ENCODE measurements at places on chromosomes 13 and 19. TPM values are rescaled to one million over a fixed set of nuclear protein-coding genes. Genes with fewer than 3 reads are reported as not detected.
A peak's percentile ranks its signal among the peaks of the same experiment; 100 is the strongest.

DNA sequence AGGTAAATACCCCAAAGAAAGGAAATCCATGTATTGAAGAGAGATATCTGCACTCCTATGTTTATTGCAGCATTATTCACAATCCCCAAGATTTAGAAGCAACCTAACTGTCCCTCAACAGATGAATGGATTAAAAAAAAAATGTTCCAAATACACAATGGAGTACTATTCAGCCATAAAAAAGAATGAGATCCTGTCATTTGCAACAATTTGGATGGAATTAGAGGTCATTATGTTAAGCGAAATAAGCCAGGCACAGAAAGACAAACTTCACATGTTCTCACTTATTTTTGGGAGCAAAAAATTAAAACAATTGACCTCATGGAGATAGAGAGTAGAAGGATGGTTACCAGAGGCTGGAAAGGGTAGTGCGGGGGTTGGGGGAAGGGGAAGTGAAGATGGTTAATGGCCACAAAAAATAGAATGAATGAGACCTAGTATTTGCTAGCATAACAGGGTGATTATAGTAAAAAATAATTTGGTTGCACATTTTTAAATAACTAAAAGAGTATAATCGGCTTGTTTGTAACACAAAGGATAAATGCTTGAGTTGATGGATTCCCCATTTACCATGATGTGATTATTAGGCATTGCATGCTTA, 9.7 kb upstream of the ZNF709 start:
- no peaks in the 10 kb centered on the region for H3K27me3 ChIP-seq
- H3K4me1 ChIP-seq = peaks cover 4% of the 10 kb centered on the region
- no peak overlapping the region for H3K27ac ChIP-seq
- no peak for DNase-seq

GRCh38 chr13:42847891-42848663, 66.7 kb downstream of the FAM216B start:
- peaks cover 11% of the 10 kb centered on the region for H3K27me3 ChIP-seq
- no peaks in the 10 kb centered on the region for H3K36me3 ChIP-seq
- no peak overlapping the region for H3K27ac ChIP-seq
- DNase-seq = no peak
- H3K4me3 ChIP-seq = no peak overlapping the region

GRCh38 chr13:101942038-101942437, 459.8 kb downstream of the FGF14 start:
- no peak overlapping the region for H3K4me3 ChIP-seq
- peaks cover 3% of the 10 kb centered on the region for H3K27me3 ChIP-seq
- no peaks in the 10 kb centered on the region for H3K4me1 ChIP-seq
- peak; percentile 4 for DNase-seq
- H3K36me3 ChIP-seq = no peaks in the 10 kb centered on the region

DNA sequence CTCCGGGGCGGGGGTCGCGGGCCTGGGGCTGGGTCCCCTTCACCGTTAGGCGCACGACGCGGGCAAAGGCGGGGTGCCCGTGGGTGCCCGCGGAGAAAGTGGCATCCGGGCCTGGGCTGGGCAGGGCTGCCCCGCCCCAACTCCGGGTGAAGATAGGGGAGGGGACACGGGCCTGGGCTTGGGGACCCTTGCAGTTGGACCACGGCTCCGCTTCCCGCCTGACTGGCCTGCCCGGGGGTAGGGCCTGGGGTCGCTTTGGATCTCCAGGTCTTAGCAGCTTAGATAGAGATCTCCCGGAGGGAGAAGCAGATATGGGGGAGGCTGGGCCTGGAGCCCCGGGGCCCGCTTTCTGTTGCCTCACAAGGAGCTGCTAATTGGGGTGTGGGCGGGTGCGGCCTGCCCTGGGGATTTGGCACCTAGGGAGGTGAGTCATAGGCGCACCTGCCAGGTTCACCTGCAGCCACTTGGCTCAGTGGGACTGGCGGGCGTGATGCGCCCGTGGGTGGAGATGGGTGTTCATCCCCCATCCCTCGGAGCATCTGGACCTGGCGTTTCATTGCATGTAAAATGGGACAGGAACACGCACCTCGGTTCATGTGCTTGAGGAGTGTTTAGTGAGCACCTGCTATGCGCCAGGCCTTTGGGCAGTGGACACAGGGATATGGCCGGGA, 585 bp downstream of the MAP1S start:
- peak overlapping the region; percentile 33 for H3K27ac ChIP-seq
- H3K4me3 ChIP-seq = peak overlapping the region; percentile 80
- no peaks in the 10 kb centered on the region for H3K27me3 ChIP-seq
- DNase-seq = no peak
- peaks cover 4% of the 10 kb centered on the region for H3K36me3 ChIP-seq

DNA sequence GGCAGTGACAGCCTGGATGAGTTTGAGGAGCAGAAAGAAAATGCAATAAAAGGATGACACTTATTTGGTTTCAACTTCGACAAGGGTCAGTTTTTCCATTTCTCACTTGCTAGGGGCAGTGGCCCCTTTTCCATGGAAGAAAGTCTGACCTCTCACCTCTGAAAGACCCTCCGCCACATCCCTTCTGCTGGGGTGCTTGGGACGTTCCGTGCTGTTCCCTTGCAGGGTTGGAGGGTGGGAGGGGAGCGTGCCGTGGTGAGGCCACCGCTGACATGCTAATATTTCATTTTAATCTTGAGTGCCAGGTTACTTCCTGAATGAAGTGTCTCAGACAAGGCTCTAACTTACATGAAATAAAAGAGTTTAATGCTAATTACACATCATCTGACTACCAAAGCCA, 5.2 kb upstream of the ZNF536 start:
- no peaks in the 10 kb centered on the region for H3K4me1 ChIP-seq
- no peaks in the 10 kb centered on the region for H3K36me3 ChIP-seq
- no peak overlapping the region for H3K27ac ChIP-seq
- peaks cover 3% of the 10 kb centered on the region for H3K27me3 ChIP-seq

The ELOF1 gene
- total RNA-seq = 78.8 TPM

The PSG11 gene
- total RNA-seq = 0.43 TPM

The LRRC63 gene
- total RNA-seq = not detected
